Heart right ventricle (tissue), 16 donors: ENCODE measurements at places on chromosomes 7 and 10. TPM values are rescaled to one million over a fixed set of nuclear protein-coding genes. Genes with fewer than 3 reads are reported as not detected.

The MRLN gene
- not detected for polyA plus RNA-seq

The ENKUR gene
- polyA plus RNA-seq: not detected

The ASAH2 gene
- polyA plus RNA-seq: 0.15 TPM

DNA sequence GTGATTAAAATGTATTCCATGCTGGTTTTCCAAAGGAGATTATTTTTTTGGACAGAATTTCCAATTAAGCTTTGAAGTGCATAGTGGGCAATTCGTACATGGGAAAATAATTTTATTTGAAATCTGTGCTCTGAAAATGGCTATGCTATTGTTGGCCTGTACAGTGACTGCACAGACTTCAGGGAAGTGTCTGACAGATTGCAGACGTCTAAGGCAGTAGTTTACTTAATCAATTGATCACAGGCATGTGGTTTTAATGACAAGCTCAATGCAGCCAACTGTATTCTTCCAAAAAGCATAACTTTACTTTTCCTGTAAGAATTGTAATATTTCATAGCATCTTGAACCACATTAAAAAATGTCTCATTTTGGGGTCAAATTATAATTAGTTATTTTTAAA is 102.0 kb downstream of the SEMA3C start:
- no peak for DNase-seq
